ENCODE measurements at places on chromosomes 7 and 10. TPM values are rescaled to one million over a fixed set of nuclear protein-coding genes. Genes with fewer than 3 reads are reported as not detected.

EN2 gene
- total RNA-seq, result not detected

FBXL13 gene
- total RNA-seq, result 0.90 TPM

CLDN15 gene
- total RNA-seq, result 7.0 TPM

PNLIPRP3 gene
- total RNA-seq, result not detected

ECD gene
- total RNA-seq, result 28.4 TPM

FXYD4 gene
- not detected for total RNA-seq

NANOS1 gene
- total RNA-seq, result 8.7 TPM

TRPV5 gene
- total RNA-seq, result not detected

STOX1 gene
- not detected for total RNA-seq

TEX47 gene
- not detected for total RNA-seq

ASAH2 gene
- total RNA-seq, result 7.3 TPM

Data from cardiac atrium fibroblast (primary cell).